ENCODE measurements at places on chromosomes 11 and 22.

- peak; percentile 98 for DNase-seq
Measured at GRCh38 chr22:42933485-42934091, 76.5 kb upstream of the ARFGAP3 start.

- DNase-seq = no peak
Measured at GRCh38 chr11:29562183-29562582, 454.6 kb downstream of the KCNA4 start.

- DNase-seq = no peak
Measured at GRCh38 chr11:95886462-95886861, 37.4 kb downstream of the MTMR2 start.

- DNase-seq = no peak
Measured at GRCh38 chr11:35057926-35058668, 80.9 kb upstream of the CD44 start.

DNA sequence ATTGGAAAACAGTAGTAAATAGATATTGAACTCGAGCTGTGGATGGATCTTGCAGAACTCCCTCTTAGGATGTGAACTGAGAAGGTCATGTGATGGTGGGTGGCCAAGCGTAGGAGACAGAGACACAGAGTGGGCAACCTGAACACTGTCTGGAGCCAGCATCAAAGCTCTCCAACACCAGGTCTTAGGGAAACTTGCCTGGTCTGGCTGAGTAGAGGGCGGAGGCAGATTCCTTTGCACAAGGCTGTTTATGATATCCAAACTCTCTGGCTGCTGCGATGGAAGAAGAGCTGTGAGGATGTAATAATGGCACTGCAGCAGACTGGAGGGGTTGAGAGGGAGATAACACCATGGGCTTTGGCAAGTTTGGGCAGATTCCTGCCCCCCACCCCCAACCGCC, 10.1 kb downstream of the NAV2 start:
- DNase-seq = no peak

DNA sequence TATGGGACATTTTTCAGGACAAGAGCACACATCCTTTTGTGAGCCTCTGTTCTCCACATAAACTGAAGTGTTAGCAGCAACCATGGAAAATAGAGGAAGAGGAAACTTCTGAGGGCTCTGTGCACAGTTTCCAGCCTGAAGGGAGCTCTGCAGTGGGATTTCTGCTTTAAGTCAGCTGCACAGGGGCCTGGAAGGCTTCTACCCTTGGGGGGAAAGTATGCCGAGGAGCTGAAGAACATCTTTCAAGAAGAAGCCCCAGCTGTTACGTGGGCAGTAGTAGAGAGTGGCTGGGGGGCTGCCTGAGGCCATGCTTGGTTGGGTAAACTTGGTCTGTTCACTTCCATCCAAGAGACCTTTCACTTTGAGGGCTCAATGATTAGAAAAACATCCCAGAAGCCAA, 82.7 kb upstream of the EED start:
- DNase-seq = no peak

- no peak for DNase-seq
Measured at GRCh38 chr11:9852465-9852864, 188.6 kb downstream of the SWAP70 start.

GRCh38 chr11:2221591-2221990, 48.8 kb downstream of the ASCL2 start:
- DNase-seq = no peak

- DNase-seq = peak; percentile 51
Measured at GRCh38 chr22:26763633-26764361, 106.4 kb downstream of the MIAT start.

DNA sequence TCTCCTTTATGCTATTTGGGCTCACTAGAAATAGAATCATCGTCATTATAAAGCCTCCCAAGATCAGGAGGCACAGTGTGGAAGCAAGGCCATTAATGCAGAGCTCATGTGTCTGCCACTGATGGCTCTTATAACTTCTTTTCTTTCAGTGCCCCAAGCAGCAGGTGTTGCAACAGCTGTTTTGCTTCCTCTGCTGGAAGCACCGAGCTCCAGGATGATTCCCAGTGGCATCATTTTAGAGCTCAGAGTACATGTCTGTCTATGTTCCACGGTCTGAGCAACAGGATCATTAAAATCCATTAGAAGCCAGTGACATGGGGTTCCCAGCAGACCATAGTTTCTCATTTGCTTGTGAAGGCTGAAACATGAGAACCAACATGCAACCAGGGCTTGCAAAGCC, 803.0 kb upstream of the FAT3 start:
- no peak for DNase-seq

DNA sequence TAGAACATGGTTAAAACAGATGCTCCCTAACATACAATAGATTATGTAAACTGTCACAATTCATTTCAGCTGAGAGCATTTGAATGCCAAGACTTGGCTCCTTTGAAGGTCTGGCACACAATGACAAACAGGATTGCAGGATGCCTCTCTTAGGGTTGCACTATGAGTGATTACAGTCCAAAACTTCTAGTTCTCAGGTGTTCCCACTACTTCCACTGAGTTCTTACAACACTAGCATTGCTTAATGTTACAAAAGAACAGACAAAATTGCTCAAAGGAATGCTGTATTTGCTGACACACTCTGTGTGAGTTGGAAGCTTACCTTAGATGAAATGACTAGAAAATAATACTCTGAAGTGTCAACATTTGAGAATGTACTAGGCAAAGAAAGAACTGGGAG, 2413.8 kb upstream of the RAG2 start:
- DNase-seq = no peak

GRCh38 chr11:74845978-74846517, 97.4 kb downstream of the RNF169 start:
- no peak for DNase-seq

- DNase-seq = no peak
Measured at GRCh38 chr11:94558468-94558867, 8.7 kb upstream of the PIWIL4 start.

- peak; percentile 57 for DNase-seq
Measured at GRCh38 chr22:23537416-23537815, 42.7 kb downstream of the IGLL1 start.

DNA sequence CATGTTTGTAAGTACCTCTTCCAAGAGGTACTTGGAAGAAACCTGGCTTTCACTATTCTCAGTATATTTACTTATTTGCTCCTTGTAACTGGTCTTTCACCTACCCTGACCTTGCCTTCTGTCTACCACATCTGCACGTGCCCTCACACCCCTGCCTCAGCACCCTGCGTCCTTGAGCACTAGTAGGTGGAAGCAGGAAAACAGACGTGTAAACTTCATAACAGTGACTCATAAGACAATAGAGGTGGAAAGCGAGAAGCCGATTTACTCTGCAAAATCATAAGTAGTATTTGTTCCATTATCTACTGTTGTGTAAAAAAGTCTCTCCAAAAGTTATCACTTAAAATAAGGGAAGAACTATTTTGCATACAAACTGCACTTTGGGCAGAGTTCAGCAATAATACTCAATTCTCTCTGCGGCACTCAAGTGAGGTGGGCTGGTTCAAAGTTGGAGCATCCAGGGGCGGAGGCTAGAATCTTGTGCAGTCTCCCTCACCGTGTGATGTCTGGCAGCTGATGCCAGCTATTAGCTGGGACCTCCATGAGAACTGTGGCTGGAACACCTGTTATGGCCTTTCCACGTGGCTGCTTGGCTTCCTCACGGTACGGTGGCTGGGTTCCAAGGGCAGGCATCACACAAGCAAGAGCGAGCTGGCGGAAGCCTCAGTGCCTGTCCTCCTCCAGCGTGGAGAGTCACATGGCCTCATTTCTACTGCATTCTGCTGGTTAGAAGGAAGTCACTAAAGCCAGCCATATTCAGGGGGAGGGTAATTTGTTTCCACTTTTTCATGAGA, 30.4 kb downstream of the PACS1 start:
- no peak for DNase-seq

DNA sequence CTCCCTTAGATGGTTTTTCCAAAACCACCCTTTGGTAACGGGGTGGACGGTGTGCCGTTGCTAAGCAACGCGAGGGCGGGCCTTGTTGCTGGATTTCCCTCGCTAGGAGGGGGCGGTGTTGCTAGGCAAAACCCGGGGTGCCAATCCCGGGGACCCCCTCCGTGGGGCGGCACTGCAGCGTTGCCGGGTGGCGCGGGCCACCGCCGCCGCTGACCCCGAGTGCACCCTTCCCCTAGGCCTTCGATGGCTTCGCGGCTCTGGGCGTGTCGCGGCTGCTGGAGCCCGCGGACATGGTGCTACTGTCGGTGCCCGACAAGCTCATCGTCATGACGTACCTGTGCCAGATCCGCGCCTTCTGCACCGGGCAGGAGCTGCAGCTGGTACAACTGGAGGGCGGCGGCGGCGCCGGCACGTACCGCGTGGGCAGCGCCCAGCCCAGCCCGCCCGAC, 8.9 kb downstream of the EHBP1L1 start:
- no peak for DNase-seq

GRCh38 chr22:45242778-45243191, 2.1 kb upstream of the KIAA0930 start:
- no peak for DNase-seq

GRCh38 chr11:111204211-111204610, 41.3 kb upstream of the POU2AF2 start:
- DNase-seq = no peak

DNA sequence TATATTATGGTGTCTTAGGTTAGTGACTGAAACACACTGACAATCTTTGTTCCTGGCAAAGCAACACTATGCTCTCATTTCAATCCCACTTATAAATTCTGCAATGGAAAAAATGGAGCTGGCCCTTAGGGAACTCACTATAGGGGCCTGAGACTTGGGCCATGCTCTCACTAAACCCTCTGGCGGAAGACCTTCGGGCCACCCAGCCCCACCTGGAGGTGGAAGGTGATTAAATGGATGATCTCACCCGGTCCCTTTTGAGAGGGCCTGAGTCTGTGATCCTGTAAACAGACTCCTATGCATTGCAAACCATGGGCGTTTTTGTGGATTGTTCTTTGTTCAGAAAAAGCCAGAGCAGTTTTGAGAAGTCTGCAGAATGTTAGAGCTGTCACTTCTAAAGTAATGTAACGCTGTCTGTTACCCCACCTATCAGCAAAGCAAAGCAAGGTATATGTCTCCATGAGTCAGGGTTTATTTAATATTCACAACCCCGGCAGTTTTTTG, 17.0 kb upstream of the CDON start:
- DNase-seq = no peak

DNA sequence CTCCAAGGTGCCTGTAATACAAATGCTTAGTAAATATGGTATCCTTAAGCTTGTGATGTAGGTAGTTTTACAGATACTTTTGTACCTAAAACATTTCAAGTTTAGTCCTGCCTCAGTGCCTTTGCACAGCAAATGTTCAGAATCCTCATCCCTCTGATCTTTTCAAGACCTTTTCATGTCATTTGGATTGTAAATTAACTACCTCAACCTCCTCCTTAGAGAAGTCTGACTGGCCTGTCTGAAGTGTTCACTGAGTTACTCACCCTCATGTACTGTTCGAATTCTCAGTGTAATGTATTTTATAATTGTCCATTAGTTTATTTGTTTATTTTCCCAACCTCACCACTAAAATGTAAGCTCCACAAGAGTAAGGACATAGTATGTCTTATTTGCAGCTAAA, 147.5 kb downstream of the ELP4 start:
- DNase-seq = no peak

GRCh38 chr11:72368339-72368738, 66.0 kb downstream of the CLPB start:
- DNase-seq = no peak

DNA sequence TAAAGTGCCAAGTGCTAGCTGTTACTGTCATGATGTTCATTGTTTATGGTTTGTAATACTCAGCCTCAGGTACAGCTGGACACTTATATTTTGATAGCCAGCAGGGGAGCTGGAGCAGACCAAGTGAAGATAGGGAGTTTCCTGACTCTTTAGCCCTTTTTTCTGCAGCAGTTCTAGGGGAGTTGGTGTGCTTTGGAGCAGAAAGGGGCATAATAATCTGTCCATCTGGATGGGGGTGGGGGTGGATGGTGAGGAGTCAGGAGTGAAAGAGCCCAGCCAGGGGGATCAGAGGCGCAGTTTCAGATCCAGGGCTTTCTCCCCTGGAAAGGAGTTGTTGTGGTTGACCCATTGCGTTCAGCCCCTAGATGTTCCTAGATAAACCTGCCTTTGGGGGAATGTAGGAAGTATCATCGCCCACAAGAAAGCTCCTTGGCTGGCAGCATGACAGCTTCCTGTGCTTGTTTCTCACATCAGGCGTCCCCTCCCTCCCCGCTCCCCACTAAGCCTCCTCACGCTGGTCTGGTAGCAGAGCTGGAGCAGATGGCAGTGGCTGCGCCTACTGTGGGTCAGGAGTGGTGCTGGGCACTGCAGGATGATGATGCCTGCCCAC, 41.9 kb downstream of the MED15 start:
- DNase-seq = no peak

GRCh38 chr11:10038521-10039302, 255.3 kb downstream of the SBF2 start:
- DNase-seq = peak; percentile 80

- DNase-seq = peak; percentile 48
Measured at GRCh38 chr11:45847911-45848316, 639 bp downstream of the CRY2 start.

DNA sequence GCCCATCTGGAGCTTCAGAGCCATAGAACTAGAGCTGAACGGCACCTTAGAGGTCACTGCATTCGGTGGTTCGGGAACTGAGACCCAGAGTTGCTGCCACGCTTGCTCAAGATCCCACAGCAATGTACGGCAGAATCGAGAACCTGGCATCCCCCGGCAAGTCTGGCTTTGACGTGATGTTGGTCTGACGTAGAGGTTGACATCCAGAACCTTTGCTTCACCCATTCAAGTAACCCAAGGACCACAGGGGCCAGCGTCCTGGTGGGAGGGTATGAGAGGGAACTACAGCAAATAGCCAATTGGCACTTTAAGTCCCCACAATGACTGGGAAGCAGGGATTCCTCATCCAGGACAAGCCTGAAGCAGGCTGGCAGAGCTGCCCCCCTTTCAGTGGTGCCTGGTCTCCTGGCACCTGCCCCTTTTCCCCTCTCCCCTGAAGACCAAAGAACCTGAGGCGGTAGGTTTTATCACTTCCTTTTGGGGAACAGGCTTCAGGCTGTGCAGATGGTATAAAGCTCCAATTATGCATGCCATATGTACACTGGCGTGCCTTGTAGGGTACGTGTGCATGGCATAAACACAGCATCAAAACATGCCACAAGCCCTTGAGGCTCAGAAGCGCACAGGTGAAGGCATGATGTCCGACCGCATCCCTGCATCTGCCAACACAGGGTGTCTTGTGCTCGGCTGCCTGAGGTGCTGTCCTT, 15.3 kb upstream of the TEF start:
- DNase-seq = no peak

All from skin of body (tissue), 3 donors.